ENCODE measurements at places on chromosomes 13 and 19.

DNA sequence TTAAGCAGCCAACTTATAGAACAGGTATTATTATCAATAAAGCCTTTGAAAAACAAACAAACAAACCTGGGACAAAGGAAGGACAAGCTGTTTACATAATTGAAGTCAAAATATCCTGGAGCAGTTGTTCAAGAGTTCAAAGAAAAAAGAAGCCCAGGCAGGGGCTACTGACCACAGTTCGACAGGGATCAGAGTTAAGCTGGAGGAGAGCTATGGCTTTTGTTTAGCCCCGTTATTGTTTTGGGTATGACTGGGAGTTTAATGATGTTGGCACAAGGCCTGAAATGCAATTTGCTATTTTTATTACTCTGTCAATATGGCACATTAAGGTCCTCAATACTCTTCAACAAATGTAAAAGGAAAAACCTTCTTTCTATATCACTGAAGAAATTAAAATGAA is 624.4 kb upstream of the KLHL1 start:
- DNase-seq: no peak

GRCh38 chr13:84211048-84211447 is 328.8 kb upstream of the SLITRK1 start:
- DNase-seq: no peak

- no peak for DNase-seq
These were observed 25.6 kb downstream of the ZNF114 start for GRCh38 chr19:48295458-48295857.

DNA sequence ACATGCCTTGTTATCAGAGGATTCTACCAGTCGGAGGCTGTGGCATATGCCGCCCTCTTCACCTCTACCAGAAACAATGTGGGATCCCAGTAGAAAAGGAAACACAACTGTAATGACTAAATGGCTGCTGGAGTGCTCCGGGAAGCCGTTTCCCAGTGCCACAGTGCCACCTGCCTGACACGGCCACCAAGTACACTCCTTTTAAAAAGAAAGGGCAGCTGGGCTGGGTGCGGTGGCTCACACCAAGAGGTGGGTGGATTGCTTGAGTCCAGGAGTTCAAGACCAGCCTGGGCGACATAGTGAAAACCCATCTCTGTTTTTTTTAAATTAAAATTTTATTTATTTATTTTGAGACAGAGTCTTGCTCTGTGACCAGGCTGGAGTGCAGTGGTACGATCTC is 67.3 kb downstream of the TRPM4 start:
- no peak for DNase-seq

- no peak for DNase-seq
These were observed 705.3 kb downstream of the GPC5 start for GRCh38 chr13:92103689-92104153.

- no peak for DNase-seq
These were observed 59.0 kb upstream of the ZNF726 start for GRCh38 chr19:23855676-23856075.

DNA sequence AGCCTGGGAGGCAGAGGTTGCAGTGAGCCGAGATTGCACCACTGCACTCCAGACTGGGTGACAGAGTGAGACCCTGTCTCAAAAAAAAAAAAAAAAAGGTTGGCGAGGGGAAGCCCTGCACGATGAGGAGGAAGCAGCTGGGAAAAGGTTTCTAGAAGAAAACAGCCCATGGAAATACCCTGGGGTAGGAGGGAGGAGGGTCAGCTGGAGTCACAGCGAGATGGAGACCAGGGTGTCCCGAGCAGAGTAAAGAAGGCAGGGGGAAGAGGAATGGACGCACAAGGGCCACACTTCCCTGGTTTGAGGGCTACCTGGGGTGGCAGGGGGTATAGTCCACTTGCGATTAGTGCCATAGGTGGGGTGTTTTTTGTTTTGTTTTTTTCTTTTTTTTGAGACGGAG is 6.4 kb downstream of the KANK3 start:
- DNase-seq: no peak

- DNase-seq: no peak
These were observed 244.7 kb downstream of the COL4A1 start for GRCh38 chr13:110062077-110062776.
